Stimulated activated CD4-positive, alpha-beta T cell treated with anti-CD3 and anti-CD28 coated beads, Interleukin-15, amount 100 ng/mL, for 48 hours (primary cell): ENCODE measurements at places on chromosomes 1 and 21.

DNA sequence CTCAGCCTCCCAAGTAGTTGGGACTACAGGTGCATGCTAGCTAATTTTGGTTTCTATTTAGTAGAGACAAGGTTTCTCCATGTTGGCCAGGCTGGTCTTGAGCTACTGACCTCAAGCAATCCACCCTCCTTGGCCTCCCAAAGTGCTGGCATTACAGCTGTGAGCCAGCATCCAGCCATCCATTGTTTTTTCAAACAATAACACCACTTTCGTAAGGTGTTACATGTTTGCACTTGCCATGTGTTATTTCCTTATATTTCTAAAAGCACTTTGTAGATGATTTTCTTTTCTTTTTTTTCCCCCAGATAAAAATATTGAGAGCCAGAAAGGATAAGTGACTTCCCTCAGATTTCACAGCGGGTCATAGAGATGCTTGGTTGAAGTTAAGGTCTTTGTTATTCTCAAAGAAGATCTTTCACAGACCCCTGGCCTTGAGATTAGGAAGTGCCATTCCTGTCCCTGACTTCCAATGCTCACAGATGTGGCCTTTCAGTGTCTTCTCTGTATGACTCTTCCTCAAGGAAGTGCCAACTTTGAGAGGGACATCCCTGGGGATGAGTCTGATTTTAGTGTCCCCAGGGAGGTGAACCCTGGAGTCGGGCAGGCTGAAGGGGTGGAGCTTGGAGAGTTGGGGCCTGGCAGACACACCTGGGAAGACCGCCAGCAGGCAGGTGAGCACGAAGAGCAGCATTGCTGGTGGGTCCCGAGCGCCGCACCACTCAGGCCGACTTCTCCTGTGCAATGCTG is 6.3 kb downstream of the PIGR start:
- no peak for DNase-seq

DNA sequence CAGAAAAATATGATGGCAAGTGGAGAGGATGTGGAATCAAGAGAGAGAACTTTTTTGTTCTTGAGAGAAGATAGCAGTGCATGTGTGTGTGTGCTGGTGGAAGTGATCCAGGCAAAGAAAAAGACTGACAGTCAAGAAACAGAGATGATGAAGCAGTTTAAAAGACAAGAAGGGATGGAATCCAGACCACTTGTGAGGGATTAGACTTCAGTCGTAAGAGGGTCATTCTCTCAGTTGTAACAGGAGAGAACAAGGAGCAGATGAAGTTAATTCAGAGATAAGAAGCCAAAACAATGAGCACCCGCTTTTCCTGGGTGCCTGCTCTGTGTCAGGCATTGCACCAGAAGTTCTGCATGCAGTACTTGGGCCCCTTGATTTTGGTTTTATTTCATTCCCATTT is 76.6 kb downstream of the RNF220 start:
- DNase-seq = no peak

DNA sequence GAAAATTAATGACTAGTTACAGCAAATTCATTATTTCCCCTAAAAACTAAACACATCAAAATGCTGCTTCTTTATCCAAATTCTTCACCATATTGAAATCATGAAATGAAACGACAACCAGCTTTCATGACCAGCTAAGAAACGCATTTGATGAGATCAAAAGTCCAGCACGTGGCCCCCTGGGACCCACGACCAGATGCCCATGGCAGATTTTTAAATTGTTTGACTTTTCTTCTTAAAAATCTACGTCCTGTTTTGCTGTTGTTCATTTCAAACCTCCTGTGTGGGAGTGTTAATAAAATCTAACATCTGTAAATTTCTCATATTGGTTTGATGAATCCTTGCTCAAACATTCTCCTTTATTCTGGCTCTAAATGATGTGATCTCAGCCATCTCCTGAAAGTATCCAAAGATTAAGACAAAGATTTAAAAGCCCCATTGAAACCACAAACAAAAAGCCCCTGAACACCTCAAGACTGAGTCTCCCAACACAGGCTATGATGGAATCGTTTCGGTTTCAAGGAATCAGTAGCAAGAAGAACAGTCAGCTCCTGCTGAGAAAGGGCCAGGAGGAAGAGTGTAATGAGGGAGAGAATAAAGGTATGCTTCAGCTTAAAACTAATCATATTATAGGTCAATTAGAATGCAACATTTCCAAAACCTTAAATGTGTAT is 523.6 kb downstream of the SMYD3 start:
- DNase-seq = no peak

DNA sequence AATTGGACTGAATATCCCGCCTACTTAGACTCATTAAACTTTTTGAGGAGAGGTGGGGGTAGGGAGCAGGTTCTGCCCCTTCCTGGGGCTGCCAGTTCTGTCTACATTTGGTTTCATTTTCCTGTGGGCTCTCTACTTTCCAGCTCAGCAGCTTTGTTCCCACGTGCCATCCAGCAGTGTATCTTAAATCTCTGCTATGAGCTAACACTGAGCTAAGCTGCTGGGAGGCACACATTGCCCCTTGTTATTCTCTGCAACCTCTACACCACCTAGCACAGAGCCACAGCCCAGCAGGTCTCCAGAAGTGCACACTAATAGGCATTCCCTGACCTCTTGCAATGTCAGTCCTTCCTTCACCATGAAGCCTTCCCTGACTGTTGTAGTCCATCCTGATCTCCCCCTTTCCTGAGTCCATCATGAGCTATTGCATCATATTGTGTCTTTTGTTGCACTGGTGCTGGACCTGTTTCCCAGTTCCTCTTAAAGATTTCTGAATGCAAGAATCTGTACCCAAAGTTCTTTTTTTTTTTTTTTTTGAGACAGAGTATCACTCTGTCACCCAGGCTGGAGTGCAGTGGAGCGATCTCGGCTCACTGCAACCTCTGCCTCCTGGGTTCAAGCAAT is 28.7 kb upstream of the NRDC start:
- no peak for DNase-seq
